ENCODE measurements at places on chromosomes 6 and 20.
A peak's percentile ranks its signal among the peaks of the same experiment; 100 is the strongest.

DNA sequence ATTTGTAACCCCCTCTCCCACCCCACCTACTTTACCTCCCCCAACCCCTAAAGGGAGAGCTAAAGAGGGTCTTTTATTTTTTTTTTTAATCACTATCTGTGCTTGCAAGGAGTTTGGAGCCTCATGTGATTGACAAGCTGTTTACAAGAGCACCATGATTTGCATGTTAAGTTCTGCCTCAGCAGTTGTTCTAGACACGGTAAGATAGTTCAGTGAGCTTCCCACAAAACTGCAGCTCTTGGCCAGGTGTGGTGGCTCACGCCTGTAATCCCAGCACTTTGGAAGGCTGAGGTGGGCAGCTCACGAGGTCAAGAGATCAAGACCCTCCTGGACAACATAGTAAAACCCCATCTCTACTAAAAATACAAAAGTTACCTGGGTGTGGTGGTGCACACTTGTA lies 5.0 kb upstream of the PXDC1 start:
- no peak for DNase-seq

- DNase-seq = no peak
Measured at GRCh38 chr6:87728706-87729105, 26.7 kb upstream of the AKIRIN2 start.

DNA sequence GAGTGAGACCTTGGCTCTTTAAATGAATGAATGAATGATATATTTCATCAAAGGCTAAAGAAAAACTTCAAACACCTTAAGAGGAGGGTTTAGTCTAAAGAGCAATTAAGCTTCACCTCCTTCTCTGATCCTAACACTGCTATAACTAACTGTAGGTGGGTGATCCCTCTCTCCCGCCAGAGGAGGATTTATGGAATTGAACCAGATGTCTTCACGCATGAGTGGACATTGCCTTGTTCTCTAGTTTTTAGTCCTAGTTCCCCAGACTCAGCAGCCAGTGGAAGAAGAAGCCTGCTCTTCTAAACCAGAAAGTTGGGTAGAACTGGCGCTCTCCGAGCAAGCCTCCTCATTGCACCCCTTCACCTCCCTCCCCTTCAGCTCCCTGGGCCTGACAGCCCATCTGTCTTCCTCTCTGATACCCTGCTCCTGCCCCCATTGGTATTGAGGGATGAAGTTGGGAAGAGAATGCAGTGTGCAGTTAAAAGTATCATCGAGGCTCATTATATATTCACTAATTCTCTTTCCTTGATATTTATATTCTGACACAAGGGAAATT lies 142.7 kb downstream of the ARID1B start:
- no peak for DNase-seq

- DNase-seq = peak; percentile 79
Measured at GRCh38 chr20:5843054-5843592, 92.9 kb downstream of the SHLD1 start.

- peak; percentile 54 for DNase-seq
Measured at GRCh38 chr20:44704551-44704971, 10.6 kb upstream of the CCN5 start.

DNA sequence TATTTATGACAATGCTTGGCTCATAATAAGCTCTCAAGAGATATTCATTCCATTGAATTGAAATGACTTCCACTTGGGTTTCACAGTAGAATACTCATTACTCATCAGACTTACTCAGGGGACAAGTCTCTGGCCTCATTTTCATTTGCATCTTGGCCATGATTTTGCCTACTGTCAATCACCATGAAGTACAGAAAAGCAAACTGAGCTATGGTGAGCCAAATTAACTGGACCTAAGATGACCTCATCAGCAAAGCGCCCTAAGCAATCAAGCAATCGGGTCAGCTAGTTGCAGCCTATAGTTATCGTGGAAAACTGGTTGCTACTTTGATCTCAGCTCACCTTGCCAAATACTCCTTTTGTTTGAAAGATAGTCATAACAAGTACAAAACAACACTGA lies 494.7 kb upstream of the SLC35B3 start:
- no peak for DNase-seq

- no peak for DNase-seq
Measured at GRCh38 chr6:89379281-89379680, 26.8 kb upstream of the UBE2J1 start.

- DNase-seq = no peak
Measured at GRCh38 chr20:59438201-59438600, 137.8 kb downstream of the EDN3 start.

- no peak for DNase-seq
Measured at GRCh38 chr6:52728394-52728793, 34.9 kb downstream of the GSTA2 start.

DNA sequence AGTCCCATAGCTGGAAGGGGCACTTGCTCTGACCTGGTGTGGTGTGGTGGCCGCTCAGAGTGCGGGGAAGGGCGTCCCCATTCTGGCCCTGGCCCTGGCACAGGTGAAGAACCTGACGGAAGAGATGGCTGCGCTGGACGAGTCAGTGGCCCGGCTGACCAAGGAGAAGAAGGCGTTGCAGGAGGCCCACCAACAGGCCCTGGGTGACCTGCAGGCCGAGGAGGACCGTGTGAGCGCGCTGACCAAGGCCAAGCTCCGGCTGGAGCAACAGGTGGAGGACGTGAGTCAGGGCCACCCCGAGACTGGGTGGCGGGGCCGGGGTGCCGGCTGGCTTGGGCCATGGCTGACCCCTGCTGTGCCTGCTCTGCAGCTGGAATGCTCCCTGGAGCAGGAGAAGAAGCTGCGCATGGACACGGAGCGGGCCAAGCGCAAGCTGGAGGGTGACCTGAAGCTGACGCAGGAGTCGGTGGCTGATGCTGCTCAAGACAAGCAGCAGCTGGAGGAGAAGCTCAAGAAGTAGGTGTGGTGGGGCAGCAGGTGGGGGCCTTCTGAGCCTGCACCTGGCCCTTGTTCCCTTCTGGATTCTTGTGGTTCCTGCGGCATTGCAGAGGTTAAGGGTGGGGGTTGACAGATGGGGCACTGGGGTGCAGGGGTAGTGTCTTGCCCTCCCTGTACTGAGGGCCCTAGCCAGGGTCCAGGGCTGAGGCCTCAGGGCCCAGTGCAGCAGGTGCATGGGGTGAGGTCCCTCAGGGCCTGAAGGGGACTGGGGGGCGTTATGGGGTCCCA lies 40.8 kb downstream of the MYH7B start:
- no peak for DNase-seq

DNA sequence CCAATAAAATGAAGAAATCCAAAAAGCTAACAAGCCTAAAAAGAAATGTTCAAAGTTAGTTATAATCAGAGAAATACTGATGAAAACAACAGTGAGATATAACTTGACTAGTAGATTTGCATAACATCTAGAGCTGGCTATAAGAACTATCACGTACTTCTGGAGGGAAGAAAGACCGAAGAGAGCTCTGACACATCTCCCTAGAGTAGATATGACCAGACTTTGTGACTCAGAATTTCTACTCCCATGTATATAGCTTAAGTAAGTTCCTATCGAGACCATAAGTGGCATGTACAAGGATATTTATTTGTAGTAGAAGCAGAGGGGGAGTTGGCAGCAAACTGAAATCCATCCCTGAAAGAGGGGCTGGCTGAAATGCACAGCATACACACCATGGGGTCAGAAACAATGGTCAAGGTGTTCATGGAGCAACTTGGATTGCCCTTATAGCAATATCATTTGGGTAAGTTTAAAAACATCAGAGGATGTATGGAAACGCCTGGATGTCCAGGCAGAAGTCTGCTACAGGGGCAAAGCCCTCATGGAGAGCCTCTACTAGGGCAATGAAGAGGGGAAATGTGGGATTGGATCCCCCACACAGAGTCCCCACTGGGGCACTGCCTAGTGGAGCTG lies 25.6 kb upstream of the IL17A start:
- no peak for DNase-seq

GRCh38 chr6:12386816-12387215 lies 96.7 kb downstream of the EDN1 start:
- peak; percentile 20 for DNase-seq

- DNase-seq = no peak
Measured at GRCh38 chr6:158847012-158847529, 27.9 kb upstream of the EZR start.

- no peak for DNase-seq
Measured at GRCh38 chr6:42388046-42388445, 63.7 kb downstream of the TRERF1 start.

DNA sequence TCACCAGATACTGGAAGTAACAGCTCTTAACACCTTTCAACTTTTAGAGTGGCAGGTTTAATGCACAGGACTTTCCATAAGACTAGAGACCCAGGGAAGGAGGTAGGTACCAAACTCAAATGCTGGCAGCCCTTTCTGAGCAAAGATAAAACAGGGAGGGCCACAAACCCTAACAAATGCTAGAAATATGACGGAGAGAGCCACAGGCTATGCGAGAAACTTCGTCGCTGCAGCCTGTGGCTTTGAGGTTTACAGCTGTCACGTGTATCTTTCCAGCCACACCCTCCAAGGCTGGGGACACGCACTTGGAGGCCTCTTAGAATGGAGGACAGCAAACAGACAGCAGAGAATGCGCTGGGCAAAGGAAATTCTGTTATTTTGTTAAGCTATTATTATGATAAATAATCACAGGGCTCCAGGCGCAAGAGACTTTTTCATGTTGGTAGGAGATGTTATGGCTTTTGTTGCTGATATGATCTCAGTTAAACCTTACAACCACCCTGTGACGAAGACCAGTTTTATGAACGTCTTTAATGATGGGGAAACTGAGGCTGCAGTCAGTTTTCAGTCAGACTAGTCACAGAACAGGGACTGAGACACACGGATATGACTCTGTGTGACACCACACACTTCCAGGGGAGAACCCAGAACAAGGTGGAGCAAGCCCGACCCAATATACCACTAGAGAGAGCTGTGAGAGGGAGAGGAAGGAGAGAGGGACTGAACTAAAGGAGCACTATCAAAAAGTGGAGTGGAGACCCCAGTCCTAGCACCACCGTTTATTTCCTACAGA lies 2.0 kb downstream of the TRAM2 start:
- DNase-seq = peak; percentile 71

GRCh38 chr20:2922957-2923356 lies 49.7 kb downstream of the PTPRA start:
- no peak for DNase-seq

GRCh38 chr6:31162463-31163165 lies 4.2 kb downstream of the TCF19 start:
- no peak for DNase-seq

- DNase-seq = no peak
Measured at GRCh38 chr6:88006557-88006956, 41.1 kb upstream of the SPACA1 start.

DNA sequence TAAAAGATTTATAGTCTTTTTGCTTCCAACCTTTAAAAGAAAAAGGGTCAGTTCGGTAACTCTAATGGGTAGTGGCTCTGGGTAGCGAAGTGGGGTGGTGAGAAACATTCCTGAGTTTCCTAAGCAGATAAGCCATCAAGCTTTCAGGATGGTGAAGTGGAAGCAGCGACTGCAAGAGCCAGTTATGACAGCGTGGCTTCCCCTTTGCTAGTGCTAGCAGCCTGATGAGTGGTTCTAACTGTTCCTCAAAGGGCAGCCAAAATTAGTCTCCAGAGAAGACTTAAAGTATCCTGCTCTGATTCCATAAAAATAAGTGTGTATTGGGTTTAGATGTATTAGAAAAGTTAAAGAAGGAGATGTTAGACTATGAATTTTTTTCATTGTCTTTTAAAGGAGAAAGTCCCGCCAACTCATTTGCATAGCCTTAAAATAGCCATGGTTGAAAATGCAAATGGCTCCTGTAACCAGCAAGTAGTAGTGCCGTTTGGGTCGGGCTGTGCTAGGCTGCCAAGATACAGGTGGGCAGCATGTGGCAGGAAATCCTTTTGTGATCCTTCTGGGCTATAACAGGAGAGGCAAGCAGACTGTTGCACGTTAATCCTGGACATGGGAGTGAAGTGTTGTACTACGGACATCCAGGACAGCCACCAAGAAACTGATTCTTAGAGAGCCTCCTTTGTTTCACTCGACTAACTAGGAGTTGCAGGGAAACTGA lies 18.0 kb downstream of the ELOVL2 start:
- no peak for DNase-seq

- DNase-seq = peak; percentile 95
Measured at GRCh38 chr20:37276494-37277252, 12.8 kb upstream of the MANBAL start.

- peak; percentile 32 for DNase-seq
Measured at GRCh38 chr6:116012951-116013350, 47.7 kb downstream of the FRK start.

GRCh38 chr6:38634518-38634917 lies 5.2 kb downstream of the BTBD9 start:
- DNase-seq = peak; percentile 31

- DNase-seq = no peak
Measured at GRCh38 chr6:31243508-31243907, 28.4 kb downstream of the HLA-C start.
